ENCODE measurements at places on chromosomes 3 and 15.
A peak's percentile ranks its signal among the peaks of the same experiment; 100 is the strongest.

GRCh38 chr15:29699791-29700190, 122.5 kb downstream of the TJP1 start:
- DNase-seq = no peak

- DNase-seq = no peak
Measured at GRCh38 chr15:69562116-69562515, 109.5 kb downstream of the RPLP1 start.

- no peak for DNase-seq
Measured at GRCh38 chr15:72671525-72671924, 14.5 kb downstream of the HIGD2B start.

DNA sequence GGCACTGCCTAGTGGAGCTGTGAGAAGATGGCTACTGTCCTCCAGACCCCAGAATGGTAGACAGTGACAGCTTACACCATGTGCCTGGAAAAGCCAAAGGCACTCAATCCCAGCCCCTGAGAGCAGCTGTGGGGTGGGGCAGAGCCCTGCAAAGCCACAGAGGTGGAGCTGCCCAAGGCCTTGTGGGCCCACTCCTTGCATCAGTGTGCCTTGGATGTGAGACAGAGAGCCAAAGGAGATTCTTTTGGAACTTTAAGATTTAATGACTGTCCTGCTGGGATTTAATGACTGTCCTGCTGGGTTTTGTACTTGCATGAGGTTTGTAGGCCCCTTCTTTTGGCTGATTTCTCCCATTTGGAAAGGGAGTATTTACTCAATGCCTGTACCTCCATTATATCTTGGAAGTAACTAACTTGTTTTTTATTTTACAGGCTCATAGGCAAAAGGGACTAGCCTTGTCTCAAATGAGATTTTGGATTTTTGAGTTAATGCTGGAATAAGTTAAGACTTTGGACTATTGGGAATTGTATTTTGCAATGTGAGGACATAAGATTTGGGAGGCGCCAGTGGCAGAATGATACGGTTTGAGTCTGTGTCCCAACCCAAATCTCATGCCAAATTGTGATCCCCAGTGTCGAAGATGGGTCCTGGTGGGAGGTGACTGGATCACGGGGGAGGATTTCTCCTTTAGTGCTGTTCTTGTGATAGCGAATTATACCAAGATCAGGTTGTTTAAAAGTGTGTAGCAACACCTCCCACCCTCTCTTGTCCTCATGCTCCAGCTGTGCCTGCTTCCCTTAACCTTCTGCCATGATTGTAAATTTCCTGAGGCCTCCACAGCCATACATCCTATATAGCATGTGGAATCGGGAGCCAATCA, 80.4 kb downstream of the MYO5A start:
- no peak for DNase-seq

DNA sequence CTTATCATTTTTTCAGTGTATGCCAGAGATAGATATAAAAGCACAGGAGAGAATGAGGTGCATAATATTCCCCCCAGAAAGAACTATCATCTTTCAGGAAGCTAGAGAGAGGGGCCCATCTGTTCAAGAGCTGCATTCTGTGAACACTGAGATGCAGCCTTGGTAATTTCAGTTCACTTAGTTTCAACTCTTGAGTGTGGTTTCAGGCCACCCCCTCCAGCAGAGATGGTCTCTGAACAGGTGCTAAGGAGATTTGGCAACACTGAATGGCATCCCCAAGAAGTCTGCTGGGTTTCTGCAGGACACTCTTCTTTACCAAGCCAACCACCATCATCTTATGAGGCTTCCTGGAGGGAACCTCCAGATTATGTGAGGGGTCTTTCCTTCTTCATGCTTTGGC, 30.4 kb upstream of the LIMD1 start:
- DNase-seq = no peak

GRCh38 chr3:173173652-173174051, 32.6 kb upstream of the SPATA16 start:
- no peak for DNase-seq

DNA sequence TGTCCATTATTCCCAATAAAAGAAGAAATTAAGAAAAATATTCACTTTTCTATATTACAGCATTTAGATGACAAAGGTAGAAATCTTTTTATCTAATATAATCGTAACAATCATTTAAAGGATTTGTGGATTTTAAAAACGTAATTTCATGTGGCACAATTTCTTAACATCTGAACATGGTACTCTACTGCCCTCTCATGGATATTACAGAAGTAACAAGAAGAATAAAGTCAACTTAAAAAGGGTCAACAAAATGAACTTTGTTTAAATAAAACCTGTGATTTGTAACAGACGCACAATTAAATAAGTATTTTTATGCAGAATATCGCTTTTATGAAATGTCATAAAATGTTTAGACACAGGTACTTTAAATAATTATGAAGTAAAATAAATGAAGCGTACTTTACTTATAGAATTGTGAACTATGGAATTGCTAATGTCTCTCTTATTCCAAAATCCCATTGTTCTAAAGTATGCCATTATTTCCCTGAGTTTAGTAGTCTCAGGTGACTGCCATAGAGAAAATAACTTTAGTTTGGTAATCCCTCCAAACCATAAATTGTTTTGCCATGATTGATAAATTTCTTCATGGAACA, 366.8 kb upstream of the ZNF385D start:
- peak; percentile 73 for DNase-seq

GRCh38 chr3:119315600-119316312, 21.6 kb downstream of the ARHGAP31 start:
- peak; percentile 79 for DNase-seq

GRCh38 chr3:32438596-32439344, 47.1 kb downstream of the CMTM7 start:
- no peak for DNase-seq

DNA sequence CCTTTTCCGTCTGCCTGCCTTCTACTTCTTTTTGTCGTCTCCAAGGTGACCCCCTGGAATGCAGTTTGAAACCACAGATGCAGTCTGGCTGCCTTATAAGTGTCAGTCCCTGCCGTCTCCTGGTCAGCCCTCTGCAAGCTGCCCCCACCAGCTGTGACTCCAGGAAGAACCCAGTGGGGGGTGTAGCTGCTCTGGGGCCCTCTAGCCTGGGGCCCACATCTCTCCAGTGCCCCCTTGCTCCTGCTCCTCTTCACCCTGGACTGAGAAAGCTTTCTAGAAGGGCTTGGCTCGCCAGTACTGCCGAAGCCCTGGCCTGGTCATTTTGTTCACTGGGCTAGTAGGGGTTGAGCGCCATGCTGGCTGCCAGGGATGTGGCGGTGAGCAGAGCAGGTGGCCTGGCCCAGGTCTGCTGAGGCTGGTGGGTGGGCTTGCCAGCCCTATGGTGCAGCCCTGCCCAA, 21.3 kb downstream of the SYNM start:
- DNase-seq = no peak

GRCh38 chr3:38039101-38039898, at the start of gene DLEC1:
DLEC1 (plus strand) TSS chr3:38039208; CDS start chr3:38039226, 18 bp downstream.
- DNase-seq = peak; percentile 65

- DNase-seq = no peak
Measured at GRCh38 chr15:58690703-58691102, 58.8 kb downstream of the ADAM10 start.

DNA sequence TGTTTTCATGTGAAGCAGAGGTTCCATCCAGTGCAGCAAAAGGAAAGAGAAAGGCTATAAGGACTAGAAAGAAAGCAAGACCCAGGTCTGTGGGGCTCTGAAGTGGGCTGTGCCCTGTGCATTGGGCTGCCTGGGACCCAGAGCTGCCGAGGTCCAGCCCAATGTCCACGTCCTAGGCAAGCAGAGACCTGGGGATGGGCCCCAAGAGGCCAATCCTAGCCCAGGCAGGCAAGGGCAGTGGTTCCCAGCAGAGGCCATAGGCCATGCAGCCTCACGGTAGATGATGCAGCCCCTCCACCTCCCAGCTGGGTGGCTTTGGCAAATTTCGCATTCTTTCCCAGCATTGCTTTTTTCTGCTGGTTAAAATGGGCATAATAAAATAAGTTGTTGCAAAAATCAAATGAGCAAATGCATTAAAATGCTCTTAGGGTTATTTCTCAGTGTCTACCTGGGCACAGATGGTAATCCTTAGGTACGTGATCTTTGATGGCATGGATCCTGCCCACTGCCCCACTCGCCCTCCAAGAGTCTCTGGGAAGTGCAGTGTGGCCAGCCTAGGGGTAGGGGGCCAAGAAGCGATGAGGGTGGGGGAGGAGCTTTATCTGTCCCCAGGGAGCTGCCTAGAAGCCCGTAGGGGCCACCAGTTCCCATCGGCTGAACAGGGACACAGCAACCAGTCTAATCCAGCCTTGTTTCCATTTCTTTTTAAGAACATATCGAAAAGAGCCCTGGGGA, 22.3 kb upstream of the GP9 start:
- no peak for DNase-seq

DNA sequence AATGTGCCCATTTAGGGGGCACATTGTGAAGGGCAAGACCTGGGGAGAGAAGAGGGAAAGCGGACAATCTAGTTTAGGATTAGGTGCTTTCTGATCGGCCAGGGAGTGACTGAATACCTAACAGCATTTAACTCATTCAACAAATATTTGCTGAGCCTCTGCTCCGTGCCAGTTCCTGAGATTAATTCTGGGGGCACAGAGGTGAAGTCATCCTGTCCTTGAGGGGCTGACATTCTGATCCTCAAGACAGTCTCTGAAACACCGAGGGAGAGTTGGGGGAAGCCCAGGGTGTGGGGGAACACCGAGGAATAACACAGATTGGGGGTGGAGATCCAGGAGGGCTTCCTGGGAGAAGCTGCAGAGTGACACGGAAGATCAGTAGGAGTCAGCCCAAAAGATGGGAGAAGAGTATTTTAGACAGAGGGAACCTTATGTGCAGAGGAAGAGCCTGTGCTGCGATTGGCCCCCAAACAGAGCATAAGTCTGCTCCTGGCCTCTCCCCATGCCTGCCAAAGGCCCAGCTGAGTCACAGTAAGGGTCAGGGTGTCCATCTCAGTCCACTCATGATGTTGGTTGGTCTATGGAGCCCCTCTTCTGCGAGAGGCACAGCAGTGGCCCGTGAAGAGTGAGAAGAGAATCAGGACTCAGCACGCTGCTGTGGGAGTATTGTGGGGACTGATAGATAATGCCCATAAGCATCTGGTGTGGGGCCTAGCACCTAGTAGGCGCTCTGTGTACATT, 60.2 kb downstream of the AMOTL2 start:
- no peak for DNase-seq

- no peak for DNase-seq
Measured at GRCh38 chr3:52469001-52469400, 13.6 kb downstream of the NISCH start.

DNA sequence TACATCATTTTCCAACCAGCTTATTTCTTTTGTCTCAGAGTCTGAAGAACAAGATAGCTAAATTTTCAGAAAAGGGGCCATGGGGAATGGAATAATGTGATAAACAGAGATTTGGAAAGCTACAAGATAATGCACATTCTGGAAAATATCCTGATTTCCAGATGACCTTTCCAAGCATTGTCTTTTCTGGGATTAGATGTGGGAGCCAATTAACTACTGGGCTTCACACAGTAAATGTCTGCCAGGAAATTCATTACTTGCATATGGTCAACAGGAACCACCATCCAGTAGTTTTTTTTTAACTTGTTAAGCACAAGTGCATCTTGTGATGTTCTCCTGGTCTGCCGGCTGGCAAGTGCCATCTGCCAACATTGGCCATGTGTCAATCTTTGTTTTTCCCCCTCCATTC, 131.1 kb upstream of the BFSP2 start:
- DNase-seq = no peak

DNA sequence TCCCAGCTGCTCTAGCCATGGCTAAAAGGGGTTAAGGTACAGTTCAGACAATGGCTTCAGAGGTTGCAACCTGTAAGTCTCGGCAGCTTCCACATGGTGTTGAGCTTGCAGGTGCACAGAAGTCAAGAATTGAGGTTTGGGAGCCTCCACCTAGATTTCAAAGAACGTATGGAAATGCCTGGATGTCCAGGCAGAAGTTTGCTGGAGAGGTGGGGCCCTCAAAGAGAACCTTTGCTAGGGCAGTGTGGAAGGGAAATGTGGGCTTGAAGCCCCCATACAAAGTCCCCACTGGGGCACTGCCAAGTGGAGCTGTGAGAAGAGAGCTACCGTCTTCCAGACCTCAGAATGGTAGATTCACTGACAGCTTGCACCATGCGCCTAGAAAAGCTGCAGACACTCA, 73.7 kb downstream of the STT3B start:
- DNase-seq = no peak

DNA sequence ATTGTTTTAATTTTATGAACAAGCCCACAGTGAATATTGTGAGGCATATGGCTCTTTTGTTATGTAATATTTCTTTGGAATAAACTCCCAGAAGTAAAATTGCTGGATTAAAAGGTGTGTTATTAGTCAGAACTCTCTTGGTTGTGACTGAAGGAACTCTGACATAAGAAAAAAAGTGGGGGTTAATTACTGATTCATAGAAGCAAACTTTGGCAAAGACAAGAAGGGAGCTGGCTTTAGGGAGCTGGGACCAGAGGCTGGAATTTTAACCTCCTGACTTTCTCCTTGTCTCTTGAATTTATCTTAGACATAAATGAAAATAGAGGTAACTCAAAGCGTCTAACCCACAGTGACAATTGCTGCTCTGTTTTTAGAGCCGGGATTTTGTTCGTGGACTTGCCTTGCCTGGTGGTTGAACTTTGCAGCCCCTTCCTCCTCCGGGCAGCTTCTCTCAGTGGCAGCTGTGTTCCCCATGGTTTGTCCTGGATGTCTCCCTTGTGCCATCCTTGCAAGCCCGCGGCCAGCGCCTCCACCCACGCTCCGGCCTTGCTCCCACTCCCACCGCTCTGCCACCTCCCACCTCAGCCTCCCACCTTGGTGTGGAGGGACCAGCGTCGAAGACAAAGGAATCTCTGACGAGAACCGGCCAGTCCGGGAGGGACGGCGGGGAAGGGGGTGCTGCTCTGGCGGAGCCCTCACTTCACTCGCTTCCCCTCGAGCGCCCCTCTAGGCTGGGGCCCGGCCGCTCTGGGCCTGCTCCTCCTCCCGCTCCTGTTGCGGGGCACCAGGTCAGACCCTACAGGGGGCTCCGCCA, 28.0 kb downstream of the ARHGAP31 start:
- DNase-seq = peak; percentile 36

DNA sequence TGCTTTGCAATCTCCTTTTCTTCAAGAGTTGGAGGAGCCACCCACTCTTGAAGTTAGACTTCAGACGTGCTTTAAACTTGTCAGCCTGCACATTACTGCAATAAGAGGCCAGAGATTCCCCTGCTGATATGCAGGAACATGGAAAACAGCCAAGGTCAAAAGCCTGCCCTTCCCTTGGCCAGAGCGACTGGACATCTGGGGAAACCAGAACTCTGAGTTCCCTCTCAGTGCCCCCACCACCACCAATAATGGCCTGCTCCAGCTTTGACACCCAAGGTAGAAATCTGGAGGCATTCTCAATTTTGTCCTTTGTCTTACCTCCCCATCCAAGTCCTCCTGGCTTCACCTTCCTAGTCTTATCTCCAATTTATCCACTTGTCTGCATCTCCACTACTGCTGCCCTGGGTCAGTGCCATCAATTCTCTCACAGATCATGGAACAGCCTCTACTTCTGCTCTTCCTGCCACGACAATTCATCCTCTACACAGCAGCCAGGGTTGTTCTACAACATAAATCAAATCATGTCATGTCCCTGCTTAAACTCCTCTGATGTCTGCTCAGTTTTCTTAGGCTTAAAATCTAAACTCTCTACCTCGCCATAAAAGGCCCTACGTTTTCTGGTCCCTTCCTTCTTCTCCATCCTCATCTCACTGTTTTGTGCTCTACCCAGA, 191.6 kb upstream of the WNT5A start:
- no peak for DNase-seq

- peak; percentile 78 for DNase-seq
Measured at GRCh38 chr15:75921732-75922703, 18.3 kb downstream of the FBXO22 start.

- no peak for DNase-seq
Measured at GRCh38 chr3:62703451-62704167, 171.6 kb downstream of the CADPS start.

Measured in trophoblast cell (in vitro differentiated cells and primary cell).